Stimulated activated naive CD4-positive, alpha-beta T cell treated with Interleukin-2 at 50 U/mL for 16 hours (primary cell): ENCODE measurements at places on chromosomes 5 and 9.

GRCh38 chr5:32276173-32276853 is 36.4 kb downstream of the MTMR12 start:
- no peak for DNase-seq

- no peak for DNase-seq
Measured at GRCh38 chr9:111691672-111692329, 30.4 kb downstream of the GNG10 start.

- DNase-seq, result no peak
Measured at GRCh38 chr5:156126716-156127115, 200.2 kb upstream of the SGCD start.

DNA sequence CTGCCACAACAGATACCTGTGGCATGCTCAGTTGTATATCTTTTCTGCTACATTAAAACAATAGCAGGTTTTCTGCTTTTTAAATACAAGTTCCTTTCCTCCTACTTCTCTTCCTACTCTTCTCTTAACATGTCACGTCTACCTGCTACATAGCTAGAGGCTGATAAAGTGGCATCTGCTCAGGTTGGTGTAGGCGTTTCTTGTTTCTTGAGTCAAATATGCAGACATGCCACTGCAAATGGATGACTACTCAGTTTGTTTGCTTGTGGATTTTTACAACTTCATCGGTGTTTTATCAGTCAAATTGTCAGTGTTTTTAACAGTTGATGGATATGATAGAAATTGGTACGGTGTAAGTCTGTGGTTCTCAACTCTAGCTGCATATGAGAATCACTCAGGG is 525.7 kb downstream of the TLE4 start:
- no peak for DNase-seq

DNA sequence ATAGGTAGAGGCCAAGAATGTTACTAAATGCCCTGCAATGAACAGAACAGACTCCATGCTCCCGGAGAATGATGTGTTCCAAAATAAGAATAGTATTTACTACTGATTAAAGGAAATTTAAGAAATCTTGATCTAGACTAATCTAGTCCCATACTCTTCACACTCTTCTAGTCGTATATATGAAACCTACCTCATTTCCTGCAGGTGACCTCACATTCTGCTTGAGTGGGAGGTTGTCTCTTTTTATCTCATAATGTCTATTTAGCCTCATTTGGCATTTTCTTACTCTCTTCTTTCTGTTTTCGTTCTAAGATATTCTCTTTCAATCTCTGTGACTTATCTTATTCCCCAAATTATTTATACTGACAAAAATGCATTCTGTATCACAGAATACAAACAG is 9.2 kb upstream of the SHOC1 start:
- DNase-seq, result no peak

DNA sequence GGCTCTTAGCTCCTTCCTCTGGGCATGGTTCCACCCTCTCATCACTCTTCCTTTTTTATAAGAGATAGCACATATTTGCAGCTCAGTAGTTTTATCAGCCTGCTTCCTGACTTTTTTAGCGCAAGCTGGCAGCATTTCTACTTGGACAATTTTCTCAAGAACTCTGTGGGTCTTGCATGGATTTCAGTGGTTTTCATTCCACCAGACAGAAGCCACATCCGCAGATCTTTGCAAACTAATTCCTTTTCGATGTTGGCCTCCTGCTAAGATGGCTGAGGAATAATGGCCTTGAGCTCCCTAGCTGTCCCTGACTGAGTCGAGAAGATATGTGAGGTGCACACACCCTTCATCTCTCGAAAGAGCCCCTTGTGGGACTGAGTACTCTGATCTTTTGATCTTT is 49.5 kb downstream of the GALNT12 start:
- DNase-seq, result no peak

DNA sequence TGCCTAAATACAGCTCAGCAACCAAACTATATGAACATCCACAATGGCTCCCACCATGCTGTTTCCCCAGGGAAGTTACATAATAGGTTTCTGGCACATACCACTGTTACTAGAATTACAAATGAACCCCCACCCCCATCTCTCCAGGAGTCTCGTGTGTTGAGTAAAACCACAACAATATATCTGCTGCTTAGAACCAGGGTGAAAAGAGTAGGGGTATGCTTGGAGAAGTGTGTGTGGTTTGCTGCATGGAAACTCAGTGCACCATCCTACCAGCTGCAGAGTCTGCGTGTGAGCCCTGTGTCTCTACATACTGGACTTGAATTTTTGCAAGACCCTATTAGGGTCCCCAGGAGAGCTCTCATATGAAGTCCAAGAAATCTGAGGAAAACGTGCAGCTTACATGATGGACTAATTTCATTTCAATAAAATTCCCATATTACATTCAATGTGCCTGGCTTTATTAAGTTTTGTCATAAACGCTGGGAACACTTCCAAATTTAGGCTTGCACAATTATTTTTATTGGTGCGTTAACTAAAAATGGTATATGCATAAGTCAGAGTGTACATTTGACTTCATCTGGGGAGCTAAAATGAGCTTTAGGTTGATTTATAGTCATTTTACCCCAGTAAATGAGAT is 104.5 kb upstream of the NFIB start:
- no peak for DNase-seq
